ENCODE measurements at places on chromosomes 6 and 20.

GRCh38 chr6:111784433-111784832 is 88.8 kb downstream of the FYN start:
- DNase-seq, result no peak

DNA sequence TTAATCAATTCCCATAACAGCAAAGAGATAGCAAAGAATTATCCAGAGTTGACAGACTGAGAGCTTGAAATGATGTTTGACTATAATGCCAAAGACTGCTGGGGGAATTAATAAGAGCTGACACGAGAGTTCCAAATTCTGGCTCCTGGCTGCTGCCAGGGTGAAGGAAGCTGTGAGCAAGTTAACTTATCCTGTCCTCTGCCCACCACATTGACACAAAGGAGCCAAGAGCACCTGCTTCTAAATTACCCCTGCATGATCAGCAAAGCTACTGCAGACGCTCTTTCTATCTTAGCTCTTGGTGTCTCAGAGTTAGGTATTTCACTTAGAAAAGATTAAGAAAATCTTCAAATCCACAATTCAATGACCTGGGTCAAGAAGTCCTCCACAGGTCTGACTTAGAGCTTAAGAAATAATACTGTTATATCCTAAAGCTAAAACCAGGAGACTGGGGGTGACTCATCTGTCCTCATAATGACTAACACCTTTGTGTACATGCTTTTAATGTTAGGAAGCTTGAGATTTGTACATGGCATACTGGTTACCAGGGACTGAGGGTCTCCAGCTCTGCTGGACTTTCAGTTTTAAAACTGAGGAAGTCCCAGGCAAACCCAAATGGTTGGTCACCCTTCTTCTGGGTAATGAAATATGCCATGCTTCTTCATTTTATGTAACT is 13.2 kb upstream of the FRK start:
- no peak for DNase-seq

DNA sequence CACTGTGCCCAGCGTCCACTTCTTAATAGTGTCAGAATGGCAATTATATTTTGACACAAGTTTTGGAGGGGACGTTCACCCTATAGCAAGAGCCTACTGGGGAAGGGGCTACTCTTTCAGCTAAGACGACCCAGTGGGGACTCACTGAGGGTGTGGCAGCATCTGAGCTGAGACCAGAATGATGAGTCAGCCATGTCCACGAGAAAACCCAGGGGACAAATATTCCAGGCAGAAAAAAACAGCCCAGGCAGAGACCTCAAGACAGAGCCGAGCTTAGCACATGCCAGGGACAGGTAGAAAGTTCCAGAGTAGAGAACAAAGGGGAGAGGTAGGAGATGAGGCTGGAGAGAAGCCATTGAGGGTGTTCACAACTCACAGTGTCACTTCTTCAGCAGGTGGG is 11.2 kb downstream of the CNBD2 start:
- no peak for DNase-seq

- peak; percentile 55 for DNase-seq
Observed at GRCh38 chr20:34190679-34191090, 50.5 kb upstream of the ASIP start.

- no peak for DNase-seq
Observed at GRCh38 chr6:11224252-11224965, 8.1 kb downstream of the NEDD9 start.

DNA sequence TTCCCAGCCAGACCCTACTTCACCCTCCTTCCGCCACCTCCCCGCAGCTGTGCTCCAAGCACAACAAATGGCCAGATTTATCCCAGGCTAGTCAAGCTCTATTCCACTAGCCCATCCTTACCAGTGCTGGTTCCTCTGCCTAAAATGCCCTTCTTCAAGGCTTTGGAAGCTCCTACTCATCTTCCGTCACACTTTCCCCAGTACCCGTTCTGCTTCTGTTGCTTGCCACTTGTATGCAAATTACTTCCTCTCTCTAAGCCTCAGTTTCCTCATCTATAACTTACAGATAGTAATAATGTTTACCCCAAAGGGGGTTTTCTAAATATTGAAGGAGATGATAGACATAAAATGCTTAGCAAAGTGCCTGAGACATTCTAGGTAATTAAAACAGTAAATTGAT is 193.1 kb downstream of the MAFB start:
- no peak for DNase-seq

DNA sequence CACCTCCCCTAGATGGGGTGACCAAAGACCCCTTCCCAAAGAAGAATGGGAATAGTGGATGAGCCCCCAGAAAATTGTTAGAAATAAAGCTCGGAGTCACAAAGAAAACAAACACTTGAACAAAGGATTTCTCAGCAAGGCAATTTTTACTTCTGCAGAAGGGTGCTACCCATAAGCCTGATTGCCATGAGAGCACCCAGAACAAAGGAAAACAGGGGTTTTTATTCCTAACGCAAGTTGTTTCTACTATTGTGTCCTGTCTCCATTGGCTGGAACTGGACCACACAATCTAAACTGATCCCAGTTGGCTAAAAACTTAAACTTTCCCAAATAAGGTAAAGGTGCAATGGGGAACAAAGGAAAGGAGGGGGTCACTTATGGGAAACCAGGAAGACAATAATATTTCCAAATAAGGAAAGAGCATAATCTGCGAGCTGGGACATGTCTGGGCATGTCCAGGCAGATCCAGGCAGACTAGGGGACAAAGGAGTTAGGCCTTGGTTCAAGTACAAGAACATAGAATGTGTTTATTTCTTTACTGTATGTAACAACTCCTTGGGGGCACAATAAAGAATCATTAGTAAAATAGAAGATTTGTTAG is 20.0 kb downstream of the HLA-B start:
- DNase-seq, result no peak

DNA sequence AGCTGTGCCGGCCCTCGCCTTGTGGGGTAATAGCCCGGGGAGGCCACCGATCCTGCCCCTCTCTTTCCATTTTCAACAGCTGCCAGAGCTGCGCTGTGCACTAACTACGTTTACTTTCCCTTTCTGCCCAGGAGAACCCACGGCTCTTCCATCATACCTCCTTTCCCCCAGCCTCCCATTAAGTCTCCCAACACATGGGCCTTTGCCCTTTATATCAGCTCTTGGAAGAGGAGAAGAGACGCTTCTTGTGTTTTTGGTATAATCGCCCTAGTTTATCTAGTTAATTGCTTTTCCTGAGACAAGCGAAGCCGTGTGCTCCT is 637 bp downstream of the UBR2 start:
- peak; percentile 54 for DNase-seq

GRCh38 chr6:100261486-100261885 is 203.2 kb downstream of the SIM1 start:
- no peak for DNase-seq

- DNase-seq, result peak; percentile 9
Observed at GRCh38 chr20:20524756-20525155, 156.9 kb downstream of the INSM1 start.

DNA sequence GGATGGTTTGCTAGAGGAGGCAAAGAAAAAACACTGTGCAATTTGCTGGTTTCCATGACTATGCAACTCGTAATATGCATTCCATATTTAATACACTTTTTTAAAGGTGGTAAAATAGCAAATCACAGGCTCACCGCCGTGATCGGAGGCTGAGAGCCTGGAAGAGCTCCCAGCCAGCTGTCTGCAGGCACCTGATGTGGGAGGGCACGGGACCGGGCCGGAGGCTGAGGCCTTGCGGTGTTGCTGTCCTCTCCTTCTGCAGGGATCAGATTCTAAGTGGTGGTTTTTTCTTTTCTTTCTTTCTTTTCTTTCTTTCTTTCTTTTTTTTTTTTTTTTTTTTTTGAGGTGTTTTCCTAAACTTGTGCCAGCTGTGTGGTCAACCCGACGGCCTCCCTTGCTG is 282.3 kb downstream of the CDH4 start:
- DNase-seq, result no peak

GRCh38 chr6:150979826-150980350 is 114.4 kb downstream of the MTHFD1L start:
- DNase-seq, result no peak

GRCh38 chr20:61516346-61517208 is 264.5 kb downstream of the CDH4 start:
- no peak for DNase-seq

DNA sequence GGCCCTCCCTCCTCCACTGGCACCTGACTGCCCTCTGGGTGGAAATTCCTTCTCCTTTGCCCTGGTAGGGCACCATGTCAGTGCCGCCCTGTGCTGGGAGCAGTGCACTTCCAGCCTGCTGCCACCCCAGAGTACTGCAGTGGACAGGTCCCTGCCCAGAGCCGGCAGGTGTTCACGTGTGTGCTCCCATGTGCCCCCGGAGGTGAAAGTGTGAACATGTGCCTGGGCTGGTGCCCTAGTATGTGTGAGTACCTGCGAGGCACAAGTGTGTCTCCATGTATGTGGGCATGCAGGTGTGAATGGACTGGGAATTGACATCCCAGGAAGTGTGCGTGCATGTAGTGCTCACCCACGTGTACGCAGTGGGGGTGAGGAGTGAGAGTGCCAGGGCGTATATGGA is 29.4 kb downstream of the SDCBP2 start:
- peak; percentile 6 for DNase-seq

DNA sequence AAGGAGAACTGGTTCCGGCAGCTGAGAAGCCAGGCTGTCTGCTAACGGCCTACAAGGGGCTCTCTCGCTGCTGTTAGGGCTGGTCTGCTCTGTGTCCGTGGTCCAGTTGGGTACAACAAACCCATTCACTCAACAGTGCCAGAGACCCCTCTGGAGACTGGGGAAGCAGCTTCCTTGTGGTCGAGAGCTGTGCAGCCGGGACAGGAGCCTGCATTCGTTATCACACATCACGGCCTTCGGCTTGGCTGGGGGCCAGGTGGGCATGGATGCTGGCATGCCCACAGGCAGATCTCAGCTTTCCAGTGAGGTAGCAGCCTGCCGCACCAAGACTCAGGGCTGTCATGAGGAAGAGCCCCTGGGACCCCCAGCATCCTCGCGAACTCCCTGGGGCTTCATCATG is 124.7 kb downstream of the PREX1 start:
- peak; percentile 32 for DNase-seq

DNA sequence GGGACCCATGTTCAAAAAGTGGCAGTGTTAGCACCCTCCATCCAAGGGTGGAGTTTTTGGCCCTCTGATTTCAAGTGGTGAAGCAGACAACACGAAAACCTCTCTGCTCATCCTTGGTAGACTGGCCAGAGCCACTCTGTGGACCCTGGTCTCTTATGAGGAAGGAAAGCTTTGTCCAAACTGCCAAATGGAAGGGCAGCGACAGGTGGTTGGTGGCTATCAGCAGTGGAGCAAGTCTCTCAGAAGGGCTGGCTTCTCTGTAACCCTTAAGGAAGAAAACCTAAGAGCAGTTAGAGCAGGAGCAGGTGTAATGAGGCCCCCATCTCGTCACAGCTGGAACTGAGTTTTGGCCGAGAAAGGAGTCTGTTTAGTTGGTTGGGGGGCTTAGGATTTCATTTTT is 155.8 kb downstream of the SLC16A10 start:
- DNase-seq, result no peak

DNA sequence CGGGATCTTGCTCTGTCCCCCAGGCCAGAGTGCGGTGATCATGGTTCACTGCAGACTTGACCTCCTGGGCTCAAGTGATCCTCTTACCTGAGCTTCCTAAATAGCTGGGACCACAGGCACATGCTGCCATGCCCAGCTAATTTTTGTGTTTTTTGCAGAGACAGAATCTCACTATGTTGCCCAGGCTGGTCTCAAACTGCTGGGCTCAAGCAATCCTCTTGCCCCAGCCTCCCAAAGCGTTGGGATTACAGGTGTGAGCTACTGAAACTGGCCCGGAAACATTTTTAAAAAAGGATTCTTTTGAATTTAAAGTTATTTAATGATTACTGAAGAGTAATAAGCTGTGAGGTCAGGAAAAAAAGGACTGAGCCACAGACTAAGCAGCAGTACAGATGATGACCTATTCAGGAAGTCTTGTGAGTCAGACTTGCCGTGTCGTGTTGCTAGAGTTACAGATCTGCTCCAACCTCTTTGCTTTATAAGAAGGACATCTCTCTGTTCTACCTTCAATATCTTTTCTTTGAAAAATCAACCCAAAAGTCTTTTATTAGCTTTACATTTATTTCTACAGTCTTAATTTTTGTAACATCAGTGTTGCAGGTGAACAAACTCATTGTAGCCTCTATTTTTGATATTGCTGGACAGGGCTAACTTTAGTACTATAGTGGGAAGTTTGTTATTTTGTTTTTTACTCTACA is 108.7 kb downstream of the NCOA3 start:
- DNase-seq, result no peak

- DNase-seq, result no peak
Observed at GRCh38 chr6:129248946-129249345, 366.0 kb downstream of the LAMA2 start.

DNA sequence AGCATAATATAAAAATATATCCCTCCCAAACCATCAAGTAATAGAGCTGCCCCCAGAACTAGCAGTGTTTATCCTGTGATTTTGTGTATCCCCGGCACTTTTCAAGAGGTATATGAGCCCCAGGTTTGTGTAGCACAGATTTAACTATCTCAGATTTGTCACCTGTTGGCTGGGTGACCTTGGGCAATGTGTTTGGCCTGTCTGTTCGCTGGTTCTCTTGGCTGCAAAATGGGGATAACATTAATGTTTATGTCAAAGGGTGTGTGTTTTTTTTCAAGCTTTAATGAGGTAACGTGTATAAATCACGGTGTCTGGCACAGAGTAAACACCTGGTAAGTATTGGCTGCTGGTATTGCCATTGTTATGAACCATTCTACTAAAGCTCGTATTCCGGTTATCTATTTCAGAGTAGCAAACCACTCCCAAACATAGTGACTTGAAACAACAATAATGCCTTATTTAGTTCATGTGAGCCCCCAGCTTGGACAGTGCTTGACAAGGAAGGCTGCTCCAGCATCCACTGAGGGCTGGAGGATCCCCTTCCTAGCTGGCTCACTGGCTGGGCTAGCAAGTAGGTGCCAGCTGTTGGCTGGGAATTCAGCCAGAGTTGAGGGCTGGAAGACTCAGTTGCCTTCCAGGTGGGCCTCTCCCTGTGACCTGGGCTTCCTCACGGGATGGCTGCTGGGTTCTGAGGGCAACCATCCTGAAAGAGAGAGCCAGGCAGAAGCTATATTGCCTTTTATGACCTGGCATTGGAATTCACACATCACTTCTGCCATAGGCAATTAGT is 36.2 kb downstream of the PDRG1 start:
- DNase-seq, result peak; percentile 55

DNA sequence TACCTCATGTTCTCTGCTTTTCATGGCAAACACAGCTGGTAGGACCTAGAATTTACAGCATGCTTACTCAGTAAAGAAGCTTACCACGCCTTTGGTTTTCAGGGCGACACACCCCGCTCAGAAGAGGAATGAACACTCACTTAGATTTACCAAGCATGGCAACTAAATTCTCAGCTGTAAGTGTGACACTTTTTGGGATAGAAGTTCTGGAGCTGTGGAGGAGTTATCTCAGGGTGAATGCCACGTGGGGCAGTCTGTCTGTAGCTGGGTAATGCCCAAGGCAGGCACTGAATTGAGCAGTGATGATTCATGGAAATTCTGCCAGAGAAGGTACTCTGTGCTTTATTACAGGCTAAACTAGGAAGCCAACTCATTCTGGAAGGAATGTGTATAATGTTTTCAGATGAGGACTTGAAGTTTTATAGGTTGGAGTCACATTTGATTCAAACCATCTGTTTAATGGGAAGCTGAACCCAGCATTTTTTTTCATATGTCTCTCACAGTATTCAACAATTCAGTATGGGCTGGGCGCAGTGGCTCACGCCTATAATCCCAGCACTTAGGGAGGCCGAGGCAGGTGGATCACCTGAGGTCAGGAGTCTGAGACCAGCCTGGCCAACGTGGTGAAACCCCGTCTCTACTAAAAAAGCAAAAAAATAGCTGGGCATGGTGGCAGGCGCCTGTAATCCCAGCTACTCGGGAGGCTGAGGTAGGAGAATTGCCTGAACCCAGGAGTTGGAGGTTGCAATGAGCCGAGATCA is 3.5 kb upstream of the PRIM2 start:
- no peak for DNase-seq
